Fibroblast of villous mesenchyme (primary cell): ENCODE measurements at places on chromosomes 6 and 20. TPM values are rescaled to one million over a fixed set of nuclear protein-coding genes. Genes with fewer than 3 reads are reported as not detected.
A peak's percentile ranks its signal among the peaks of the same experiment; 100 is the strongest.

- peak; percentile 87 for DNase-seq
These were observed 27.3 kb downstream of the PKIG start for GRCh38 chr20:44609516-44610312.

DNA sequence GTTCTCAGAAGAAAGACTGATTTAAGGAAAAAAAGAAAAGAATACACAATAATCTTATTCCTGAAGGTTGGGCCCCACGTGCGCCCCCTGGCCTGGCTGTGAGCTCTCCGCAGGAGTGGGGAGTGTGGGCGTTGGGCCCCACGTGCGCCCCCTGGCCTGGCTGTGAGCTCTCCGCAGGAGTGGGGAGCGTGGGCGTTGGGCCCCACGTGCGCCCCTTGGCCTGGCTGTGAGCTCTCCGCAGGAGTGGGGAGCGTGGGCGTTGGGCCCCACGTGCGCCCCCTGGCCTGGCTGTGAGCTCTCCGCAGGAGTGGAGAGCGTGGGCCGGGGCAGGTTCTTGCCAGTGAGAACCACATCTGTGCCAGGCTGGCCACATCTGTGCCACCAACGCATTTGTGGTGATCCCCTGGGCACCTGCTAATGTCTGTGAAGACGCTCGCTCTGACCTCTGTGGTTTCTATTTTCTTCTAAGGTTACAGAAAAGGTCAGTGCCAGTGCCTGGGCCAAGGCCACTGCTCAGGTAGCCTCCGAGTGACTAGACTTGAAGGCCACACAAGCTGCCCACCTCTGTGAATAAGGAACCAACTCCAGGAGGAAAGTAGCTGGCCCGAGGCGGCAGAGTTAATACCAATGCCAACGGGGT, 41.0 kb downstream of the WDR27 start:
- DNase-seq: no peak

- DNase-seq: no peak
These were observed 97.9 kb downstream of the ZDHHC14 start for GRCh38 chr6:157478926-157479325.

GRCh38 chr6:34773916-34774315, 16.6 kb downstream of the SNRPC start:
- DNase-seq: no peak

Gene CFB
- total RNA-seq: 3.5 and 12.1 TPM in 2 replicates
